ENCODE measurements at places on chromosomes 3 and 15.
A peak's percentile ranks its signal among the peaks of the same experiment; 100 is the strongest.

- DNase-seq: peak; percentile 86
These were observed 894 bp upstream of the TM4SF4 start for GRCh38 chr3:149473357-149474249.

DNA sequence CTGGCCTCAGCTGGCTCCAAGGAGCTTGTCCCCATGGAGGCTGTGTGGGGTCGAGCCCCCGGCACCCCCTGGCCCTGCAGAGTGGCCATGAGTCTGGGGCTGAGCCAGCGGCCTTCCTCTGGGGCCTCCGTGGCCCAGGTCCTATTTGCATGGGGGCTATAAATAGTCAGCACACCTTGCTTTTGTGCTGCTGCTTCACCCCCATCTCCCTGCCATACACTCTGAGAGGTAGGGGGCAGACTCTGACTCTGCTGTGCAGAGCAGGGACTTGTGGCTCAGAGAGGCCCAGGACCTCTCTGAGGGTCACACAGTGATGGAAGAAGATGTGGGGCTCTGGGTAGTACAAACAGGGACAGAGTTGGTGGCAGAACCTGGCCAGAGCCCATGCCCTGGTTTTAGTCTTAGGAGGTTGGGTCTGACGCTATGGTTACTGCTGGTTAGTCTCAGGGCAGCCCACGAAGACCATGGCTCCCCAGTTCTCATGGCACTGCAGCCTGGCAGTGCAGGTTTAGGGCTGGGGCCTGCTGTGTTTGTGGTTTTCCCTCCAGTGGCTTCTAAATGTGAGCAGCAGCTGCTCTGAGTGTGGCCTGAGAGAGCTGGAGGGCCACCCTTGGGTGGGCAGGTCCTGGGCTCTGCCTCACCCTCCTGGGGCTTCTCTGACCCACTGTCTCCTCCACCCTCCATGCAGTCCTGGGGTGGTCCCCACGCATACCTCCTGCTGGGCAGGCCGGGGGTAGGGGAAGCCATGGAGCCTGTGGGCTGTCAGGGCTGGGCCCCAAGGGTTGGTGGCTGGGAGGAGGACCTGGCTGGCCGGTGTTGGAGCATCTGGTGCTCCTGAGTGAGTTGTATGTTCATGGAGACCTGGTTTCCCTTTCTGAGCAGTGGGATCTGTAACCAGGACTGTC is 13.6 kb downstream of the PRKCD start:
- no peak for DNase-seq

- DNase-seq: no peak
These were observed 228.4 kb downstream of the MAGI1 start for GRCh38 chr3:65810302-65810701.

DNA sequence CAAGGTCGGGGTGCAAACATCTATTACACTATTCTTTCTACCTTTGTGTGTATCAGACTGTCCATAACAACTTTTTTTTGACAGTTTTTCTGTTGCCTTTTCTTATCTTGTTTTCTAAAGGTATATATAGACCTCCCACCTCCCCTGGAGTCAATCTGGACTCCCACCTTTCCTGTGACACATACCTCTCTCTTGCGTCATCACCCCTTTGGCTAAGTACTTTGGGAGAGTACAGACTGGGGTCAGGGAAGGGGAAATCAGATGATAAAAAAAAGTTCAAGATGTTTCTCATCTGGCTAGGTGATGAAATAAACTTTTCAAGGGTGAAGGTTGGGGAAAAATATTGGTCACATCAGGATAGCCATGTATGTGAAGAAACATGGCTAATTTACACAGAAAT is 17.2 kb downstream of the TSPAN3 start:
- no peak for DNase-seq

GRCh38 chr3:134149286-134149685 is 101.4 kb downstream of the RYK start:
- no peak for DNase-seq

GRCh38 chr3:14203521-14204079 is 25.0 kb downstream of the LSM3 start:
- peak; percentile 48 for DNase-seq

Measured in gastrocnemius medialis (tissue), 4 donors.